A549 treated with AZD2906 at 1 μM for 4 hours (cell line): ENCODE measurements at places on chromosomes 7 and 10. TPM values are rescaled to one million over a fixed set of nuclear protein-coding genes. Genes with fewer than 3 reads are reported as not detected.

The ASB13 gene
- total RNA-seq = 22.3 to 25.9 TPM (median 24.1 TPM) in 5 replicates

The TBXAS1 gene
- total RNA-seq = 13.9 to 16.9 TPM (median 15.9 TPM) in 5 replicates

The OR2A12 gene
- not detected in 5 replicates for total RNA-seq

The TSPAN12 gene
- 0.25 to 0.48 TPM (median 0.34 TPM) in 5 replicates for total RNA-seq

The MALRD1 gene
- total RNA-seq = not detected in 5 replicates

The MMD2 gene
- total RNA-seq = not detected in 5 replicates
